ENCODE measurements at places on chromosomes 13 and 19.

DNA sequence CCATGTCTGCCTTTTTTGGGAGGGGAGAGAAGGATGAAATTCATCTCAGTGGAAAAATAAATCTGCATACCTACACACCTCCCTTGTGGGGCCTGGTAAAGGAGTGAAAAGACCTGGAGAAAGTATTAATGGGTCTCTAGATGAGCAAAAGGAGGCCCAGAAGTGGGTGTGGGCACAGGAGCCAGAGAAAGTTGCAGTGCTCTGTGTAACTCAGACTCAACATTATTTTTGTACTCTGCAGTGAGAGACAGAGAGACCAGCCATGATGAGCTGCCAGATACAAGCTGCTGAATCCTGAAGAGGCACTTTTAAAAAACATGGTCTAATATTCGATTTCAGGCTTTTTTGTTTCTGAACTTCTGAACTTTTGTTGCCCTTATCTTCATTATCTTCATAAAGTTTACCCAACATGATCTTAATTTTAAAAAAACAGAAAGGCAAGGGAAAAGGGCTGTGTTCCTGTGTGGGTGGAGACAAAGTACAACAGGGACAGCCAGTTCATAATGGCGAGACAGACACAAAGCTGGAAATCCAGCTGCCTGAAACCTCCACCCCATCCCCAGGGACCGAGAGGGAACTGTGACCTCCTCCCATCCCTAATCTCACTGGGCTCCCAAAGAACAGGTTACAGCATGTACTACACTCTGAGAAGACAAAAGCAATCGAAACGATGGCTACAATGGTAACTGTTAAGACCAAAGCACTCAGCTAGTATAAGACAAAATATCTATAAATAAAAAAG lies 77.2 kb downstream of the KLF12 start:
- DNase-seq, result peak; percentile 32

GRCh38 chr19:41263042-41263849 lies 926 bp upstream of the HNRNPUL1 start:
- peak; percentile 74 for DNase-seq

GRCh38 chr19:50724522-50725217 lies 1.5 kb downstream of the CLEC11A start:
- peak; percentile 91 for DNase-seq

DNA sequence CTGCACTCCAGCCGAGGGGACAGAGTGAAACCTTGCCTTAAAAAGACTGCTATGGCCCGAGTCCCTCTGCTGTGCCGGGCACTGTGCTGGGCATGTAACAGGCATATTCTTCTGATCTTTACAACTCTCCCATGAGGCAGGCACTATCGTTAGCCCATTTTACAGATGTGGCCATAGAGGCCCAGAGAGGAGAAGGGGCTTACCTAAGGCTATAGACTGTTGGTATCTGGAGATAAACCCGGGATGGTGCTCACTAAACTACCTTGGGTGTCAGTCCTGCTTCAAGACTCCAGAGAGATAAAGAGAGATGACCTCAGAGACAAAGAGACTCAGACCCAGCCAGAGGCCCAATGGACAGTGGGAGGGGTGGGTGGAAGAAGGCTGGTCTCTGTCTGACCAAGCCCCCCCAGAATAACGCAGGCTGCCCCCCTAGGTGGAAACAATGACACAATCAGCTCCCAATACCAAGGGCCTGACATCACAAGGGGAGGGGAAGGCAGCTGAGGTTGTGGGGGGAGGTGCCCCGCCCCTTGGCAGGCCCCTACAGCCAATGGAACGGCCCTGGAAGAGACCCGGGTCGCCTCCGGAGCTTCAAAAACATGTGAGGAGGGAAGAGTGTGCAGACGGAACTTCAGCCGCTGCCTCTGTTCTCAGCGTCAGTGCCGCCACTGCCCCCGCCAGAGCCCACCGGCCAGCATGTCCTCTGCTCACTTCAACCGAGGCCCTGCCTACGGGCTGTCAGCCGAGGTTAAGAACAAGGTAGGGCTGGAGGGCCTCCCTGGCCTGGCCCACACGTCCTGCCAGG lies at the start of gene CNN1:
Gene CNN1 (plus strand): TSS at position 620 of the 805 bp plus-strand sequence. CDS start 77 bp downstream, at position 697.
- DNase-seq, result no peak

DNA sequence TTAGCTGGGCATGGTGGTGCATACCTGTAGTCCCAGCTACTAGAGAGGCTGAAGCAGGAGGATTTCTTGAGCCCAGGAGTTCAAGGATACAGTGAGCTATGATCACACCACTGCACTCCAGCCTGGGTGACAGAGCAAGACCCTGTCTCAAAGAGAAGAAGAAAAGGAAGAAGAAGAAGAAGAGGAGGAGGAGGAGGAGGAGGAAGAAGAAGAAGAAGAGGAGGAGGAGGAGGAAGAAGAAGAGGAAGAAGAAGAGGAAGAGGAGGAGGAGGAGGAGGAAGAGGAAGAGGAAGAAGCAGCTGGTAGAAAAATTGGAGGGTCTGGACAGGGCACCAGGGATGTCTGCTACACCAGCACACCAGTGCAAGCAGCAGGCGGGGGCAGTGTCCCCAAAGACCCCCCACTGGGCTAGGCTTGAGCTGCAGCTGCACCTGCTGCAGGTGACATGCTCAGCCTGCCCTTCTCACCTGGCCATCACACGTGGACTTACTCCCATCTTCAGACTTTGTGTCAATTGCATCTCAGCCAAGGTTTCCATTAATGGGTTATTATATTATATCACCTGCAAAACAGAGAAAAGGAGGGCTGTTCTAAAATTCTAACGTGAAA lies 180.9 kb upstream of the ZNF507 start:
- DNase-seq, result no peak
